Activated CD8-positive, alpha-beta memory T cell treated with anti-CD3 and anti-CD28 coated beads for 36 hours (primary cell): ENCODE measurements at places on chromosomes 11 and 22. TPM values are rescaled to one million over a fixed set of nuclear protein-coding genes. Genes with fewer than 3 reads are reported as not detected.

Gene SHANK3
- 0.04 TPM for total RNA-seq

Gene MFNG
- total RNA-seq, result 191 TPM

Gene ISX
- not detected for total RNA-seq

Gene HBB
- total RNA-seq, result not detected

Gene POTEH
- not detected for total RNA-seq

Gene XKR3
- not detected for total RNA-seq

Gene RCOR2
- total RNA-seq, result 0.48 TPM

Gene PPME1
- 54.5 TPM for total RNA-seq

Gene MGAT3
- 0.19 TPM for total RNA-seq

Gene FBLN1
- not detected for total RNA-seq

Gene MYOD1
- total RNA-seq, result not detected

Gene PGA5
- not detected for total RNA-seq

Gene SEZ6L
- total RNA-seq, result not detected

Gene RASD2
- 0.11 TPM for total RNA-seq

Gene OR56A5
- not detected for total RNA-seq

Gene OR8G5
- not detected for total RNA-seq

Gene PLEKHA7
- total RNA-seq, result 9.5 TPM

Gene AGBL2
- total RNA-seq, result 3.4 TPM

Gene MAJIN
- total RNA-seq, result not detected

Gene DEUP1
- not detected for total RNA-seq

Gene VPREB3
- not detected for total RNA-seq

Gene C11orf86
- total RNA-seq, result not detected

Gene SHANK2
- total RNA-seq, result not detected

Gene LYVE1
- not detected for total RNA-seq

Gene C2CD2L
- total RNA-seq, result 26.6 TPM
